ENCODE measurements at places on chromosomes 4 and X.

DNA sequence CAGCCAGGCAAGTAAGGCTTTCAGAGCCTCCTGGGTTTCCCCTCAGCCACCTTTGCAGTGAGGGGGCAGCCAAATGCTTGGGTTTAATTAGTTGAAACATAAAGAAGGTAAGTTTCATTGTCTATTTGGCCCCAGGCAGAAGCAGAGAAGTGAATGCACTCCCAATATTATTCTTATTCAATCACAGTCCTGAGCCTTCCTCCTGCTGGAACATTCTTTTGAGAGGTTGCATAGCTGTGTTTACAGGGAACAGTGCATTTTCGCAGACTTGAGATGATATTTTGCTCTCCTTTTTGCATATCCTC lies 13.9 kb downstream of the SLC2A9 start:
- DNase-seq: no peak

GRCh38 chr4:146638333-146638785 lies 334 bp upstream of the POU4F2 start:
- DNase-seq: no peak

GRCh38 chrX:79524642-79525041 lies 157.5 kb upstream of the ITM2A start:
- DNase-seq: no peak

DNA sequence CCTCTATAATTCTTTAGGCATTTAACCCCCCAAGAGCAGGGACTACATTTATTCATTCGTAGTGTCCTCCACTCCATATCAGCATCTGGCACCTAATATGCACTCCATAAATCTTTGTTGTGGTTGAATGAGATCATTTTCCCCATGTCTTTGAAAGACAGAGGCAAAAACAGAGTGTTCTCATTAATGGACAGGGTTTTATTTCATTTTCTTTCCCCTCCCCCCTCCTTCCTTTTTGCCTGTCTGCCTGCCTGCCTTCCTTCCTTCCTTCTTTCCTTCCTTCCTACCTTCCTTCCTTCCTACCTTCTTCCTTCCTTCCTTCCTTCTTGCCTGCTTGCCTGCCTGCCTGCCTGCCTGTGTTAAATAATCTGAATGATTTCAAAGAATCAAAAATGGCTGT lies 83.2 kb downstream of the SHROOM3 start:
- DNase-seq: no peak

- no peak for DNase-seq
These were observed 286.8 kb downstream of the USP46 start for GRCh38 chr4:52372269-52372668.

GRCh38 chr4:7342223-7343080 lies 92.3 kb downstream of the PSAPL1 start:
- no peak for DNase-seq

DNA sequence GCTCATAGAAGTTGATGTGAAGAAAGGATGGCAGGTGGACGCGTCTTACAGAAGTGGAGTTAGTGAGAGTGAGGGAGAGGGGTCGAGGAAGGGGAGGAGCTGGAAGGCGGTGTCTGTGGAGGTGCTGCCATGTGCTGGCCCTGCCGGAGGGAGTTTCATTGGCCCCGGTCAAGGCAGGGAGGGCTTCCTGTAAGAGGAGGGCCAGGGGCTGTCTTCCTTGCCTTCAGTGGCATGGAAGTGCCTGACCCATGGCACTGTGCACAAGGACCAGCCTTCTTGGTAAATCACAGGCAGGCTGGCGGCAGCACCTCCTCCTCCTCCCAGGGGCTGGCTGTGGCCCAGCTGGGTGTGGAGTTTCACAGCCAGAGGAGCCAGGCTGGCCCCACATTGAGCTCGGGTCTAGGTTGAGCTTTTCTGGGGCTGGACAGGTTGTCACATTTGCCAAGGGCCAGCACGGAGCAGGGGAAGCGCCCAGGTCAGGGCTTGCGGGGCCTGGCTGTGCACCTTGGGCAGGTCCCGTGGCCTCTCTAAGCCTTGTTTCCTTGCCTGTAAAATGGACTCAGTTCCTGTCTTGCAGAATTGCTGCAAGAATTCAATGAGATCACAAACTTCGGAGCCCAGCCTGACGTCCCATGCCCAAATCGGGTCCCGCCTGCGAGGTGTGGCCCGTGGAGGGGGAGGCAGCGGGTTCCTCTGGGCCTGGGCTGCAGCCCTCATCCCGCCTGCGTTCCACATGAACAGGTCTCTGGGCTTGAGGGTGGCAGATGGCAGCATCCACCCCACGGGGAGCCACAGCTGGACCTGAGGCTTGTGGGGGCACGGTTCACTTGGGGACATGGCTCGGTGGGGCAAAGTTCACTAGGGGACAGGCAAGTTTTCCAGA lies 7.0 kb downstream of the HTRA3 start:
- DNase-seq: no peak

GRCh38 chrX:48696909-48697727 lies 584 bp downstream of the SUV39H1 start:
- no peak for DNase-seq

- no peak for DNase-seq
These were observed 116.5 kb upstream of the NAP1L5 start for GRCh38 chr4:88814043-88814617.

DNA sequence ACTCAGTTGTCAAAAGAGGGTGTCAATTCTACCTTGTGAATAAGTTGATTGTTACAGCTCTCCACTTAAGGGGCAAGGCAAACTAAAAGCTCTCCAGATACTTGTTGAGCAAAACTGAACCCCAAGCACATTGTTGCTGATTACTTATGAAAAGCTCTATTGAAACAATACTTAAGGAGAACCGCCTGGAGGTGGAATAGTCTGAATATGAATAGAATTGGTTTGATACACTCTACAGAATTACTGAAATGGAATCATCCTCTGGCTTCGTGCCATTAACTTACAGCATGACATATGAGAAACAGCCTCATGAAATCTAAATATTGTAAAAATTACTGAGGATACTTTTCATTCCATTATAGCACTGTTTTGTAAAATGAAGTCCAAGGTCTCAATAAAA lies 127.0 kb upstream of the SH3RF1 start:
- no peak for DNase-seq

- DNase-seq: no peak
These were observed 18.1 kb downstream of the SMIM31 start for GRCh38 chr4:164772076-164772475.

DNA sequence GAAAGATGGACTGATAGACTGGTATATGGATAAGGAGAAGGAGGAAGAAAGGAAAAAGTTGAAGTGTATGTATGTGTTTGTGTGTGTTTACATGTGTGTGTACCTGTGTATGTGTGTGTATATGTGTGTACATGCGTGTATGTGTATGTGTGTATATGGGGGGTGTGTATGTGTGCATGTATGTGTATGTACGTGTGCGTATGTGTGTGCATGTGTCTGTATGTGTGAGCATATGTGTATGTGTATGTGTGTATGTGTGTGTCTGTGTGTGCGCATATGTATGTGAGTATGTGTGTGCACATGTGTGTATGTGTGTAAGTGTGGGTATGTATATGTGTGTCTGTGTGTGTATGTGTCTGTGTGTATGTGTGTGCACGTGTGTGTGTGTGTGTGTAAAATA lies 101.5 kb upstream of the KLHL13 start:
- DNase-seq: no peak

DNA sequence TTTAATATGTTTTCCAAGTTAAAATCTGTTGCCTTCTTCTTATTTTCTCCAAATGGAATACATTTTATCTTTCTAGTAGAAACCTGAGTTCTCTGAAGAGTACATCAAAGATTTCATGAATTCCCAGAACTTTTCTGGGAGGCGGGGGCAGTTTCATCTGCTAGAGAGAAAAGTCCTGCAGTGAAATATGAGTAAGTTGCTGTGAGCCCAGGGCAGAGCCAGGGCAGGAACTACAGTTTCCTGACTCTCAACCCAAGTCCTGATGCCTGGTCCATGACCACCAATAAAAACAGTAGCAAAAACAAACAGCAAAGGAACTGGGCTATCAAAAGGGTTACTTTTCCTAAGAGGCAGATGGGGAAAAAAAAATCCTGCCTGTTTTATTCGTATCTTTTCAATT lies 239.4 kb upstream of the CTSO start:
- no peak for DNase-seq

- no peak for DNase-seq
These were observed 67.5 kb upstream of the NPY2R start for GRCh38 chr4:155140889-155141288.

- no peak for DNase-seq
These were observed 44.8 kb downstream of the TSPAN5 start for GRCh38 chr4:98613453-98614075.

Measured in GM18507 (cell line).